Cardiac muscle cell (in vitro differentiated cells and primary cell): ENCODE measurements at places on chromosomes 7 and 10.
A peak's percentile ranks its signal among the peaks of the same experiment; 100 is the strongest.

GRCh38 chr10:69810675-69811397 lies 9.1 kb downstream of the COL13A1 start:
- DNase-seq: peak; percentile 16

GRCh38 chr7:116432527-116432916 lies 67.0 kb upstream of the CAV2 start:
- no peak for DNase-seq

- peak; percentile 94 for DNase-seq
These were observed 64.4 kb downstream of the NRBF2 start for GRCh38 chr10:63197344-63198092.

GRCh38 chr7:155324918-155325235 lies 27.2 kb downstream of the INSIG1 start:
- DNase-seq: no peak

- no peak for DNase-seq
These were observed 40.9 kb downstream of the ADRA2A start for GRCh38 chr10:111117528-111118277.

- no peak for DNase-seq
These were observed 19.3 kb upstream of the TRIM8 start for GRCh38 chr10:102624751-102625645.

GRCh38 chr10:97858001-97858439 lies 8.4 kb downstream of the GOLGA7B start:
- DNase-seq: no peak

DNA sequence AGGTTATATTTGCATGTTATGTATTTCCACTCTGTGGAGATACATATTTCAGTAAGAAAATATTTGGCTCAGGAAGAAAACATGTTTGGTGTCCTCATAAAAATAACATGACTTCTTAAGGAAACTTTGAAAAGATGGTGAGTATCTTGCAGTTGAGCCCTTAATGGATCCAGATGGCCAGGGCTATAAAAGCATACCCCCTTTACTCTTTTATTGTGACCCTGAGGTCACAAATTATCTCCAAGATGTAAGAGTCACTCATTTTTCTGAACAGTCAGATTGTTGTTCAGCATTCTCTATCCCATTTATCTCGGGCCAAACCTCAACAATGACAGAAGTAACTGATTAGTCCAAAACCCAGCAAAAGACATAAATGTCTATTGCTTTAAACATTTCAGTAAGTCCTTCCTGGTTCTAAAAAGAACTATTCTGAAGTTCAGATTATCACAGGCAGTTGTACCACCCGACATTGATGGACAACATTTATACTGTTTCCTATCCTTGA lies 539.4 kb downstream of the PARD3 start:
- DNase-seq: no peak

GRCh38 chr7:42226354-42226941 lies 10.6 kb downstream of the GLI3 start:
- DNase-seq: no peak

GRCh38 chr7:100933734-100934133 lies 15.6 kb upstream of the MUC3A start:
- no peak for DNase-seq

GRCh38 chr7:39621784-39622411 lies 1.5 kb upstream of the RALA start:
- no peak for DNase-seq

DNA sequence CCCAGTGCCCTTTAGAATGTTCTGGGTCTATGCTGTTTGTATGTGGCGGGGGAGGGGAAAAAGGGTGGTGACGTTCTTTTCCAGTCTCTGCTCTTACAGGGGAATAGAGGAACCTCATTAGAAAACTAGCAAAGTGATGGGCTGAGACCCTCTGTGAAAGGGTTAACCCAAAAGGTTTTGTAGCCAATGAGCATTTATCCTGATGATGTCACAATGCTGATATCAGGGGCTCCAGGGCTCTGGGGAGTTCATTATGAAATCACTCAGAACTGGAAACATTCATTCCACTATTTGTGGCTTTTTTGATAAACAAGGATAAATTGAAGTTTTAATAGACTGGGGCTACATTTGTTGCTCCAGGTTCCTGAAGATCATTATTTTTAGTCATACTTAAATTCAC lies 71.7 kb downstream of the ARID5B start:
- no peak for DNase-seq

DNA sequence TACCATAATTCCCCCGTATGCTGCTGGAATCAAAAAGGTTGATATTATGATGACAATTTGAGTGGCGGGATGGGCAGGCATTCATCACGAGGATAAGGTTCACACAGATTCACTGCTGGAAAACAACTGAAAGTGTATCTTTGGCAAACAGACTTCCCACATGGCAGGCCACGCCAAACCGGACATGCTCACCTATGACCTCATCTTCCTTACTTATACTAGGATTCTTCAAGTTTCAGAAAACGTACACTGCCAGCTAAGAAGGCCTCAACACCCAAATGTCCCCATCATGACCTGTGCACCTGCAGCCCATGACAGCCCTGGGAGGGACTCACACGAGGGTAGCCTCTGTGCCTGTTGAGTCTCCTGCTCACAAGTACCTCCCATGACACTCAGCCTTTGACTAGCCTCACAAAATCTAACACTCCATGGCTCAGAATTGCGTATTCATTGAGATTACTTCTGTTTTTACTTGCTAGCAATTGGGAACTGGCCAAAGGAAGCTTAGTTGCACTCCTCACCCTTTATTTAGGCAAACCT lies 259.0 kb upstream of the GHITM start:
- no peak for DNase-seq

GRCh38 chr10:44704616-44705015 lies 206.5 kb upstream of the TMEM72 start:
- DNase-seq: no peak

DNA sequence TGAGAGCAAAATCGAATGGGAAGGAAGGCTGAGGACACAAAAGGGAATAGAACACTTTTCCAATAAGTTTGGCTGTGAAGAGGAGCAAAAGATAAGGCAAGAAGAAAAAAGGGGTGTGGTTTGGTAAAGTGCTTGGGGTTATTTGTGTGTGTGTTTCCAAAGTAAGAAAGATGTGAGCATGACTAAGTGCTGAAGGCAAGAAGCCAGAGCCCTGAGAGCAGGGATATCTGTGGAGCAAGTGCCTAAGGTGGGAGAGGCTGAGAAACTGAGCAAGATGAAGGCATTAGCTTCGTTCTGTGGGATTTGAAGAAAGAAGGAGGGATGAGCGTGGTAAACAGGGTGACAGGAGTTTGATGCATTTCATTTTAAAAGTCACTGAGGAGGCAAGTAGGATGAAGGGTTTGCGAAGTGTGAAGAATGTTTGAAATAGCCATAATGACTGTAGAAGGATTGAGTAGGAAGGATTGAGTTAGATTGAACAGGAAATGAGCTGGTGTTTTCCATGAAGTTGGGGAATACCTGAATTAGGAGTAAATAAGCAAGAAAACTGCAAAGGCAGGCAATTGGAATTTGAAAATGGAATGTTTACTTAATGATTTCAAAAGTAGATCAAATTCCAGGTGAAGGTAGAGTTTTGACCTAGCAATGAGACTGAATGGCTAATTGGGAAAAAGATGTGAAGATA lies 19.9 kb upstream of the SP4 start:
- no peak for DNase-seq

- no peak for DNase-seq
These were observed 29.1 kb downstream of the FAS start for GRCh38 chr10:89019569-89020327.

GRCh38 chr10:100349672-100350071 lies 2.6 kb downstream of the SCD start:
- no peak for DNase-seq

DNA sequence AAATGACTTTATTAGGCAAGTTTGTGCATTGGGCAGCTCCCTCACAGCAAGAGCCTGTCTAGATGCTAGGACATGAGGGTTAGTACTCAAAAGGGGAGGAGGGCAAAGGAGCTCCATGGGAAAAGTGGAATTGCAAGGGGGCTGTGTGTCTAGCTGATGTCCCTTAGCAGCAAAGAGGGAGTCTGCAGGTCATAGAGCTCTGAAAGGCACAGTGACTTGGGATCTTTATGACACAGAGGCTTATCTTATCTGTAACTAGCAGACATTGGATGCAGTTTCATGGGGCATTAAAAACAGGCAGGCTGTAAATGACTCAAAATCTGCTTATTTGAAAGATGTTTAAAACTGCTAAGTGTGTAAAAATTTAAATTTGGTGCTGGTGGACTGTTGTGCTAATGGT lies 556.2 kb upstream of the FZD8 start:
- DNase-seq: no peak

DNA sequence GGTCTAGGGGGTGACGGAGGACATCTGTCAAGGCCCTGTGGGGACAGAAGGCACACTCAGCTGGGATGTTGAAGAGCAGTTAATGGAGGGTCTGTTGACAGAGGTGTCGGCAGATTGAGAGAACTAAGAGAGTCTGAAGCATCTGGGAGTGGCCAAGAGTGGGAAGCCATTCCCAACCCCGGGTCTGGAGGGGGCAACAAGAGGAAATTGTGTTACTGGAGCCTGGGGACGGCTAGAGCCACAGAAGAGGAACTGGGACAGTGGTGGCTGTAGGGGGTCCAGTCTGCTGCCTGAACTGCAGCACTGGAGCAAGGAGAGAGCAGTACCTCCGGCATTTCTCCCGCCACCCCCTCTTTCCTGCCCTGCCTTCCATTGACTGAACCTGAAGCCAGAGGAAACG lies 136.6 kb downstream of the CHN2 start:
- no peak for DNase-seq

DNA sequence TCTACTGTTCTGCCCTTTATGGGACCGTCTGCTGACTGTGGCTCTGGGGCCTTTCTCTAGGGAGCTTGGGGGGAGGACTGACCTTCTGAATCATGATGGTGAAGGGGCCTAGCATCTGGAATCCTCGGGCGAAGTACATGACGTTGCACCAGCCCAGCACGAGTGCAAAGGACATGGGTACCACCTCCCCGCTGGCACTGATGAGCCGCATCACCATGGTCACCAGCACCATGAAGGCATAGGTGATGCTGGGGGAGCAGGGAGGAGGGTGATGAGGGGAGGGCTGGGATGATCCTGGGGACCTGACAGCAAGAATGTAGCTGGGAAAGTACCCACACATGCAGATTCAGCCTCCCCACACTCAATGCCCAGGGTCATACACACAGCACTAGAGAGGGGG lies 11.1 kb downstream of the TRPV6 start:
- no peak for DNase-seq
